ENCODE measurements at places on chromosomes 7 and 10.

GRCh38 chr10:99532687-99533495, at the start of gene NKX2-3:
NKX2-3 (plus strand) TSS chr10:99532942; CDS start chr10:99533132, 190 bp downstream.
- no peak for DNase-seq

DNA sequence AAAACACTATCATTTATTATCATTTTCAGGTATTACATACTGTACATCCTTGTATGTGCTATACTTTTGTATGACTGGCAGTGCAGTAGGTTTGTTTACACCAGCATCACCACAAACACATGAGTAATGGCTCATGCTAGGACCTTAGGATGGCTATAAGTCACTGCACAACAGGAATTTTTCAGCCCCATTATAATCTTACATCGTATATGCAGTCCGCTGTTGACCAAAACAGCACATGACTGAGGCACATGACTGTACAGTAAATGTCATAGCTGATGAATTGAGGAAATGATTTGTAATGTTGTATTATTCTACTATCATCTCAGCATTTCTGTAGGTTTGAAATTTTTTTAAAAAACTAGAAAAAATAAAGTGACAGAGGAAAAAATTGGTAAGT, 38.6 kb downstream of the BPGM start:
- no peak for DNase-seq

DNA sequence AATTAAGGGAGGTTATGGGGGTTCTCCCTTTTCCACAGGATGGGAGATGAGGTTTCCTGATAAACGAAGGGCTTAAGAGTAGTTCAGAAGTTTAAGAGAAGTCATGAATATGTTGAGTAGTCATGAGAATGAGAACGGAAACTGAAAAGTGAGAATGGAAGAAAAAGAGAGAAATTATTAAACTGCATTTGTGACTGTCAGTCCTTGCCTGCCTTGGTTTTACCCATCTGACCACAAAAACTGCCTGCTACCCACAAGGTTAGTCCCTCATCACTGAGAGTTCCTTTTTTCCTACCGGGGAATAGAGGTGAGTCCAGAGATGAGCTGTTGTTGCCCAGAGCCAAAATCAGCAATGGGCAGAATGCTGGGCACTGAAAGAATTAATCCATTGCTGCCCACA, 174.1 kb upstream of the BET1 start:
- DNase-seq, result no peak

DNA sequence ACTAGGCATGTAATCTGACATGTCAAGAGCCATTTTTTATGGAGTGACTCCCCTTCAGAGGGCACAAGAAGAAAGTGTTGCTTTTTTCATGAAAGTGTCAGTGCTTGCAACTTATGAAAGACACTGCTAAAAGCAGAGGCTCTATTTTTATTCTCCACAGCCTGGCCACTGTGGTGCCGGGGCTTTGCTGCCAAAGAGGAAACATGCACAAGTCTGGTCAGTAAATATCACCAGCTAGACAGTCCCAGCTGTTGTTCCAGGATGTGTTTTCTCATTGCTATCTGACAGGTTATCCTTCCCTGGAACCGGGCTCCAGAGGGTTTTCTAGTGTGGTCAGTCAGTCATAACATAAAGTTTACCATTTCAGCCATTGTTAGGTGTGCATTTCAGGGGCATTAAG, 180.7 kb upstream of the PITRM1 start:
- no peak for DNase-seq

DNA sequence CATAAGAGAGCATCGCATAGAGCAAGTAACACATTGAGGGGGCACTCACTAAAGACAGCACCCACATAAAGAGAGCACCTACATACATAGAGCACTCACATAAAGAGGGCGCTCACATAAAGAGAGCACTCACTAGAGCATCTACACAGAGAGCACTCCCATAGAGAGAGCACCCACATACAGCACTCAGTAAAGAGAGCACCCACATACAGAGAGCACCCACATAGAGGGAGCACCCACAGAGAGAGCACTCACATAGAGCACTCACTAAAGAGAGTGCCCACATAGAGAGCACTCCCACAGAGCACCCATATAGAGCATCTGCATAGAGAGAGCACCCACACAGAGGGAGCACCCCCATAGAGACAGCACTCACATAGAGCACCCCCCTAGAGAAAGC, 47.8 kb downstream of the INSIG1 start:
- DNase-seq, result no peak

DNA sequence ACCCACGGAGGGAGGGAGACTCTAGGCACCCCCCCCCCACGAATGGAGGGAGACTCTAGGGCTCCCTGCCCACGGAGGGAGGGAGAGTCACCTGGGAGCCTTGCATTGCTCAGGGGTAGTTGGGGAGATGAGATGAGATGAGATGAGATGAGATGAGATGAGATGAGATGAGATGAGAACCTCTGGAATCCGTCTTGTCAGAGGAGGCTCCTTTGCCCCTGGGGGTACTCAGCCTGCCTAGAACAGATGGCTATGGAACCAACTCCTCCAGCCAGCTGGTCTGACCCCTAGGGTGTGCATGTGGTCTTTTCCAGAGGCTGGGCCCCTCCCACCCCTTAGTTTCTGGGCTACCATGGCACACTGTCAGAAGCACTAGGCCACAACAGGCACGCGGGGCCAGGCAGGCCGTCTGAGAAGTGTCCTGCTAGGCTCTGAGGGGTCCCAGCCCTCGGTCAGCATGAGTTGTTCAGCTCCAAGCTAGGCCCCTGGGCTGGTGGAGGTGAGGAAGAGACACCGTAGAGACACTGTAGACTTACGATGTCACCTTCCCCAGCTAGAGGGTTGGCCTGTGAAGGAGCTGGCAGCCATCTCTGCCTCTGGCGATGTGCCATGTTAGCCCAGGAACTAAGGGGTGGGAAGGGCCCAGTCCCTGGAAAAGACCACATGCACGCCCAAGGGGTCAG, 8.8 kb downstream of the TSPAN15 start:
- no peak for DNase-seq

DNA sequence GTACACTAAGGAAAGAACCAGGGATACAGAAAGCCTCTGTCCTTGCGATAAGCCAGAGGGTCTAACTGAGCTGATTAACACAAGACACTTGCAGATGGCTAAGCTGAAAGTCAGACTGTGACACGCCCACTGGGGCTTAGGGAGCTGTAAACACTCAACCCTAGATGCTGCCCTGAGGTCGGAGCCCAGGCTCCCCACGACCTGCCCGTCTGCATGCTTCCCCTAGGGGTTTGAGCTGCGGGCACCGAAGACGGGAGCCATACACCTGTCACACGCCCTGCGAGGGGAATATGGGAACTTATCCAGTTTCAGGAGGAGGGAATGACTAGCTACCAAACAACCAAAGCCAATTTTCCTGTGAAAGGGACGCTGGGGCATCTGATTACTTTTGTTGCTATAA, 96.0 kb downstream of the HTR5A start:
- DNase-seq, result no peak

Measured in naive thymus-derived CD4-positive, alpha-beta T cell (primary cell).